Activated CD8-positive, alpha-beta memory T cell treated with anti-CD3 and anti-CD28 coated beads, Interleukin-2, amount 10 ng/mL, durations not matched to agents 7 days and 5 days (primary cell): ENCODE measurements at places on chromosomes 3 and 15. TPM values are rescaled to one million over a fixed set of nuclear protein-coding genes. Genes with fewer than 3 reads are reported as not detected.

- peaks cover 22% of the 10 kb centered on the region for H3K27me3 ChIP-seq
- H3K36me3 ChIP-seq = no peaks in the 10 kb centered on the region
- no peak for DNase-seq
- no peak overlapping the region for H3K4me3 ChIP-seq
- no peak overlapping the region for H3K27ac ChIP-seq
- H3K4me1 ChIP-seq = no peaks in the 10 kb centered on the region
Measured at GRCh38 chr15:94008104-94009074, 223.0 kb upstream of the MCTP2 start.

- H3K27ac ChIP-seq = no peak overlapping the region
- no peak overlapping the region for H3K4me3 ChIP-seq
- H3K4me1 ChIP-seq = peaks cover 6% of the 10 kb centered on the region
- no peaks in the 10 kb centered on the region for H3K36me3 ChIP-seq
Measured at GRCh38 chr3:160953686-160954085, 151.5 kb downstream of the B3GALNT1 start.

Gene GOLGA8T
- total RNA-seq = 0.47 TPM

GRCh38 chr3:61569856-61570580 is 8.6 kb downstream of the PTPRG start:
- no peaks in the 10 kb centered on the region for H3K4me1 ChIP-seq
- H3K27me3 ChIP-seq = peaks cover 16% of the 10 kb centered on the region
- DNase-seq = no peak
- H3K4me3 ChIP-seq = no peak overlapping the region

Gene KATNBL1
- total RNA-seq = 56.5 TPM

Gene SMCO1
- not detected for total RNA-seq
